ENCODE measurements at places on chromosomes 3 and 15. TPM values are rescaled to one million over a fixed set of nuclear protein-coding genes. Genes with fewer than 3 reads are reported as not detected.

DNA sequence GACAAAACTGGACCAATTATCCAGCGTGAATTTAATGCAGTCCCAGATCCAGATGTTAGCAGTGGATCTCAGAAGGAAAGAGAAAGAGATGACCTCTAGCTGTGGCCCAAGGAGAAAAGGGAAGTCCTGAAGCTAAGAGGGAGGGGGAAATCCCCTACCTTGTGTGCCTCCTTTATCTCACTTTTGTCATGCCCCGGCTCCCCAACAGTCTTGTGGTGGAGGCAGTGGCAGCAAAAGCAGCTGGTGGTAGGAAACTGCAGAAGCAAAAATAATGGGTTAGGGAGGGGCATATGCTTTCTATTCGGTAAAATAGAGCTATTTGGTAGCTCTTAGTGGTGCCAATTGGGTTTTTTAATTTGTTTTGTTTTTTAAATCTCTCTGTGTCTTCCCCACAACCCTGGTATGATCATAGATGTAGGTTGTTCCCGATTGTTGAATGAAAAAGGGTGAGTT, 56.5 kb downstream of the MCTP2 start:
- H3K4me1 ChIP-seq: peaks cover 9% of the 10 kb centered on the region
- no peaks in the 10 kb centered on the region for H3K27me3 ChIP-seq
- no peak overlapping the region for H3K4me3 ChIP-seq
- peaks cover 6% of the 10 kb centered on the region for H3K36me3 ChIP-seq

GRCh38 chr3:175267121-175267531, 408.0 kb downstream of the NAALADL2 start:
- DNase-seq: no peak
- no peaks in the 10 kb centered on the region for H3K36me3 ChIP-seq
- H3K4me1 ChIP-seq: no peaks in the 10 kb centered on the region

DNA sequence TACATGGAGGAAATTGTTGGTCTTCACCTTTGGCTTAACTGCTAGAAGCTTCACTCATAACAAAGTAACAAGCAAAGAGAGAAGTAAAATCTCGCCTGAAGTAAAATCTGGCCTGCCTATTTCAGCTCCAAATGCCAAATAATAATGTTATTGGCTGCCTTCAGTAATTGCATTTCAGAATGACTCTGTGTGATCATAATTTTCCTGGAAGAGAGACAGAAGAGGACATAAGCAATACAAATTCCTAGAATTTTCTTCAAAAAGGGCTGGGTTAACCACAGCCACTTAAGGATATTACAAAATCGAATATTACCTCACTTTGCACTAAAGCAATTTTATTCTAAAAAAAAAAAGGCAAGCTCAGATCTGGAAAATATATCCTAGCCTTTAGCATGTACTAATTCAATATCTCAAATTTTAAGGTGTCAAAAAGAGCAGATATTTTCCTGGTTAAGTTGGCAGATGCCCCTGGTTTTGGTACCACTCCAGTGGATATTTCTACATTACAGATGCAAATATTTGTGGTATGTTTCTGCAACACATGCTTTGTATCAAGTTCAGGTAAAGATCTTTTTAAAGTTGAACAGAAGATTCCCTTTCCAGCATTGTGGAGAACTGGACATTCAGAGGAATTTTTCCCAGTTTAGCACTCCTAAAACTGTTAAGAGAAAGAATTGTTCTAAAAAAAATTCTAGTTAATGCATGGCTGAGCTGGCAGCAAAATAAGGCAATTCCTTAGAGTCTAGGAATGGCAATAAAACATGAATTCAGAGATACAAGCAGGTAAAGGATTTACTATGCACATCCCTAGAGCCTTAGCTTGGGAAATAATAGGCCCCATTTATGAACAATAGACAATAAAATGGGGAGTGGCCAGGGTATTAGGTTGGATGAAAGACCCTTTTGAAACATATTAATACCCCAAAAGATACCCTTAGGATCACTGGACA, 116.7 kb downstream of the STAC start:
- H3K27ac ChIP-seq: no peak overlapping the region
- no peaks in the 10 kb centered on the region for H3K4me1 ChIP-seq
- H3K27me3 ChIP-seq: peaks cover 3% of the 10 kb centered on the region
- H3K36me3 ChIP-seq: no peaks in the 10 kb centered on the region

DNA sequence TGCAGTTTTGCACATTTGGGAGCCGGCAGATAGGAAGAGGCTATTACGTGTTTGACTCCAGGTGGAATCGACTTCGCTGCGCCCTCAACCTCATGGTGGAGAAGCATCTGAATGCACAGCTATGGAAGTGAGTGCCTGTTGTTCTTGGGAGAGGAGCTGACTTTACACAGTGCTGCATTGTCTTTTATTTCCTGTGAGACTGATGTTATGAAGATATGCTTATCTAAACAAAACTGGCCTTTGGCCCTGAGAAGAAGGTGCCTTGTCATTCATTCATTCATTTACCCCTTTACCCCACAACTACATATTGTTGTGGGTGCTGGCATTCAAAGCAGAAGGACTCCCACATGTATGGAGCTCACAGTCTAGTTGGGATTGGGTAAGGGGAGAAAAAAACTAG, 32.6 kb downstream of the PSMD6 start:
- H3K4me1 ChIP-seq: peaks cover 35% of the 10 kb centered on the region
- H3K27ac ChIP-seq: peak overlapping the region; percentile 87
- H3K27me3 ChIP-seq: no peaks in the 10 kb centered on the region
- no peak overlapping the region for H3K4me3 ChIP-seq
- H3K36me3 ChIP-seq: peaks cover 5% of the 10 kb centered on the region

- H3K27me3 ChIP-seq: peaks cover 27% of the 10 kb centered on the region
- peaks cover 1% of the 10 kb centered on the region for H3K4me1 ChIP-seq
These were observed 4.3 kb downstream of the RYR3 start for GRCh38 chr15:33315044-33315443.

DNA sequence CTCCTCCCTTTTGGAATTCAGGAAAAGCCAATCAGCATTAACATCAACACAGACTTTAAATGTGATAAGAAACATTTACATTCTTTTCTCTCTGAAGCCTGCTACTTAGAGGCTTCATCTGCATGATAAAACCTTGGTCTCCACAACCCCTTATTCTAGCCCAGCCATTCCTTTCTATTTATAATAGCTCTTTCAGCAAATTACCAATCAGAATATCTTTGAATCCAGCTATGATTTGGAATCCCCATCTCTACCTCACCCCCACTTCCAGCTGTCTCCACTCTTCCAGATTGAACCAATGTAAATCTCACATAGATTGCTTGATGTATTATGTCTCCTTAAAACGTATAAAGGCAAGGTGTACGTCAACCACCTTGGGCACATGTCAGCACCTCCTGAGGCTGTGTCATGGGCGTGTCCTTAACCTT, 139.7 kb downstream of the TUSC7 start:
- no peak for DNase-seq
- H3K27me3 ChIP-seq: no peaks in the 10 kb centered on the region
- H3K4me3 ChIP-seq: no peak overlapping the region
- H3K4me1 ChIP-seq: no peaks in the 10 kb centered on the region
- no peaks in the 10 kb centered on the region for H3K36me3 ChIP-seq

DNA sequence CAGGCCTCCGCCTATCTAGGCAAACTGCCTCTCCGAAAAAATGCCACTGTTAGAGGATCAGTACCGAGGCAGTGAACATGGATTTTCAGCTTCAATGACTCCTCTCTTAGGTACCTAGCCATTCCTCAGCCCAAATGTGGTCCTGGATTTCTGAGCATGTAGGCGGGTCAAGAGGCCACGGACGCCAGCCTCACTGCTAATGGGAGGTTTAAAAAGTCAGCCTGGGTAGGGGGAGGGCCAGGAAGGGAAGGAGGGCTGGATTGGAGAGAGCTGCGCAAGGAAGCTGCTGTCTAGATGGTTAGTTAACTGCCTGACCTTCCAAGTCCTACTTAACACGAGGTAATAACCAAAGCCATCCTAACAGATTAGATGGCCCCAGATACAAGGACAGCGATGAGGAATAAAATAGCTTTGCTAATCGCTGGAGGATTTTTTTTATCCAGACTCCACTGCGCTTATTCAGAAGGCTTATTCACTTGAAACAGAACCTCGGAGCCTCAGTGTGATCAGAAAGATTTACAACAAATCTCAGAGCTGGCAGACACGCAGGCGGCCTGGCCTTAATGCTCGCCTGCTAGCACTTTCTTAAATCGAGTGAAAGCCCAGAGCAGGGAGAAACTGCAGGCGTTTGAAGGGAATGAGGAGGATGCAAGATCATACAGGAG, 34.3 kb downstream of the TLE3 start:
- no peak overlapping the region for H3K4me3 ChIP-seq
- H3K4me1 ChIP-seq: peaks cover 7% of the 10 kb centered on the region
- DNase-seq: no peak
- peaks cover 79% of the 10 kb centered on the region for H3K36me3 ChIP-seq
- no peaks in the 10 kb centered on the region for H3K27me3 ChIP-seq

- H3K27me3 ChIP-seq: no peaks in the 10 kb centered on the region
- H3K36me3 ChIP-seq: peaks cover 58% of the 10 kb centered on the region
- H3K27ac ChIP-seq: peak overlapping the region; percentile 11
- DNase-seq: no peak
These were observed 62.6 kb downstream of the RGMA start for GRCh38 chr15:93026380-93026817.

GRCh38 chr3:69579306-69580041, 159.8 kb upstream of the MITF start:
- H3K36me3 ChIP-seq: no peaks in the 10 kb centered on the region
- peaks cover 10% of the 10 kb centered on the region for H3K27me3 ChIP-seq
- no peak overlapping the region for H3K27ac ChIP-seq
- no peak for DNase-seq
- H3K4me1 ChIP-seq: no peaks in the 10 kb centered on the region
- no peak overlapping the region for H3K4me3 ChIP-seq

GRCh38 chr3:114417675-114418074, 123.8 kb downstream of the TIGIT start:
- peaks cover 6% of the 10 kb centered on the region for H3K4me1 ChIP-seq
- DNase-seq: no peak
- no peaks in the 10 kb centered on the region for H3K27me3 ChIP-seq
- no peak overlapping the region for H3K4me3 ChIP-seq
- H3K36me3 ChIP-seq: no peaks in the 10 kb centered on the region
- no peak overlapping the region for H3K27ac ChIP-seq

DNA sequence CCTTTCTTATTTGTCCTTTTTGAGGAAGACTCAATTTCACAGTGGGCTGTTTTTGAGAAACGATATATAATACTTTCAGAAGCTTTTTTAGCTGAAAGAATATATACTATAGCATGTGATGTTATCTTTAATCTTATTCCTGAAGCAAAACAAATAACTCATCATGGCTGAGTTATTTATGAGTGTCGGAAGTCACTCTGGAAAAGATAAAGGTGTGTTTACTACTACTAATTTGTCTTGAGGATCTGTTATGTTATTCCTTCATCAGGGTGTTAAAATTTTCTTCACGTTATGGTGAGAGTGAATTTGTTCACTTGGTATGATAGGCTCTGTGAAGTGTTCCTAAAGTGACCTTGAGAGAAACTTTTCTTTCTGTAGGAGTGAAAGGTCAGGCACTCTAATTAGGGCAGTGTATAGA, 4.7 kb downstream of the TCF12 start:
- H3K36me3 ChIP-seq: no peaks in the 10 kb centered on the region
- no peak for DNase-seq
- H3K4me1 ChIP-seq: peaks cover 57% of the 10 kb centered on the region
- H3K27me3 ChIP-seq: no peaks in the 10 kb centered on the region

- H3K27ac ChIP-seq: no peak overlapping the region
- no peaks in the 10 kb centered on the region for H3K4me1 ChIP-seq
These were observed 966.0 kb upstream of the SEMA6D start for GRCh38 chr15:46751303-46751702.

- no peak for DNase-seq
- no peak overlapping the region for H3K4me3 ChIP-seq
- H3K27me3 ChIP-seq: peaks cover 13% of the 10 kb centered on the region
- no peaks in the 10 kb centered on the region for H3K4me1 ChIP-seq
- no peak overlapping the region for H3K27ac ChIP-seq
These were observed 41.5 kb upstream of the TOP2B start for GRCh38 chr3:25706213-25706612.

- H3K4me1 ChIP-seq: no peaks in the 10 kb centered on the region
- no peaks in the 10 kb centered on the region for H3K36me3 ChIP-seq
- H3K27ac ChIP-seq: no peak overlapping the region
- no peak for DNase-seq
- no peaks in the 10 kb centered on the region for H3K27me3 ChIP-seq
These were observed 340.3 kb downstream of the SLC9A9 start for GRCh38 chr3:143507735-143508580.

DNA sequence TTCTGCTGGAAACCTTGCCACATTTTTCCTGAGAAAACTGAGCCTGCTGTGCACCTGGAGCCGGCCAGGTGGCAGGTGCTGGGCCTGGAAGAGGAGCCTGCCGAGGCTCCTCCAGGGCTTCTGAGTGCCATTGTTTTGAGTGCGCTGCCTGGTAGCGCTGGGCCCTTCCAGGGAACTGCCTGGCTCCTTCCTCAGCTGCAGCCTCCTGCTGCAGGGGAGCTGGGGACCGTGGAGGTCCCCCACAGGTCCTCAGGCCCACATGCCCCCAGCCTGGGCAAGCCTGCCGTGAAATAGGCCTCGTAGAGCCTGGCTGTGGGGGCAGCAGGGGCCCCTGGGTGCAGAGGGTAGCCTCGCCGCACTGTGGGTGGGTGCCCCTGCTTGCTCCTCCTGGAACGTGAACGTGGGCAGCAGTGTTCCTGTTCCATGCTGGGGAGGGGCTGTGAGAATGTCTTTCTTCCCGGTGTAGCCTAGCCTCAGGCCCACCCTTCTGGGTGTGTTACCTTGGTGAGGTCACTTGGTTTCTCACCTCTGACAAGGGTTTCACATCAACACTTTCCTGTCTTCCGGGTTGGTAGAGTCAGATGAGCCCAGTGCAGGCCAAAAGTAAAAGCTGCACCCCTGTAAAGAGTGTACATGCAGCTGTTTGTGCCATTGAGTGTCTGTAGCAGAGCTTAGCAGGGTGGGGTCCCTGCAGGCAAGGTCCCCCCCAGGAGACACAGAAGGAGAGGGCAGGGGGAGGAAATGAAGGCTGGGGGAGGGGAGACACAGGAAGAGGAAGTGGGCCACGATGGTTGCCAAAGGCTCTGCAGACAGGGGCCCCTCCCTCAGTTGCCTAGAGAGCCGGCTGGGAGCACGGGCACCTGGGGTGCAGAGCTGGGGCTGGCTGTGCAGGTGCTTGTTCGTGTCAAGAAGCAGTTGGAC, 34.5 kb downstream of the KLF13 start:
- H3K36me3 ChIP-seq: peaks cover 10% of the 10 kb centered on the region
- peak overlapping the region; percentile 98 for H3K27ac ChIP-seq
- H3K4me1 ChIP-seq: peaks cover 98% of the 10 kb centered on the region
- H3K27me3 ChIP-seq: no peaks in the 10 kb centered on the region
- DNase-seq: peak; percentile 95

The GPR149 gene
- not detected for total RNA-seq

The SI gene
- not detected for total RNA-seq

The TUBGCP4 gene
- 22.7 TPM for total RNA-seq

The CYP8B1 gene
- not detected for total RNA-seq

The POU1F1 gene
- total RNA-seq: not detected

The ZNF619 gene
- 11.3 TPM for total RNA-seq

The ZNF774 gene
- 1.5 TPM for total RNA-seq

The TRIM71 gene
- not detected for total RNA-seq

The EOMES gene
- total RNA-seq: 6.1 TPM

All from naive thymus-derived CD8-positive, alpha-beta T cell (primary cell).